ENCODE measurements at places on chromosomes 13 and 19.
A peak's percentile ranks its signal among the peaks of the same experiment; 100 is the strongest.

DNA sequence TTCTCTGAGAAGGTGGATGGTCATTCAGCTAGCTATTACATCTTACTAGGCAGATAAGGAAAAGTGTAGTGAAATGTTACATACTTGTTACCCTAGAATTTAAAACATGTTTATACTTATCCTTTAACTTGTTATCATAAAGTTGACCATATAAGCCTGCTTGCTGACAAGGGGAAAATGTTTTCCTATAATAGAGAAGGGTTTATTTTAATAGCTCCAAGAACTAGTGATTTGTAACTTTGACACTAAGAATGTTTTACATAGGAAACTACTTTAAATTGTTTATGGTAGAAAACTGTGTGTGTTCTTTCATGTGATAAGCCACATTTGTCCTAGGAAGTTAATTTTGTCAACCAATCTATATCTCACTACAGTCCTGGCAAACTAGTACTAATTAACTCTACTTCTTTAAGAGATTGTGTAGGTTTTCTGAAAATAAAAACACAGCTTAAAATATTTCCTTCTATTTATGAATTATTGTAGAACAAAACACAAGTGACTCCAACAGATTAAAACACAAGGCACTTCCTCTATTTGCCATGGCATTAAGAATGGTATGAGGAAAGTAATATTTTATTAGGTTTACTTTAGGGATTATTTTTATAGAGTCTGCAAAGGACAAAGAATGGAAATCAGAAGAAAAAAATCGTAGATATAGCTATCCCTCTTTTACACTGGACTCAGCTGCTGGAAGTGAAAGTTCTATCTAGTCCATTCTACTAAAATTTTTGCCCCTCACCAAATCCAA is 233.3 kb upstream of the NBEA start:
- DNase-seq = no peak

DNA sequence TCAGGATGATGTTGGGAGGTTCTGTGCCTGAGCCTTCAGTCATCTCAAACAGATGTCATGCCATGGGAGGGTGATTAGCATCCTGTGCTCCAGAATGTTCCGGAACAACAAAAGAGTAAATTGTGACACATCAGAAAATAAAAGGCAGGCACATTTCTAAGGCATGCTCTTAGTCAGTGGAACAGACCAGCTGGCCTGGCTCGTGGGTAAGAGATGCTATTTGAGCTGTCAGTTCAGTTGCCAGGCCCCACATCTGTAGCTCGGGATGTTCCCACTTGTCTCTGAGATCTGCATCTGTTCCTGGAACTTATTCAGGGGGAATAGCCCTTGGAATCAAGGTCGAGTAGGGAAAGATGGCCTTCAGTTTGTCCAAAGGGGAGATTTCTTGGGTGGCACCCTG is 26.0 kb downstream of the OLFM4 start:
- no peak for DNase-seq

DNA sequence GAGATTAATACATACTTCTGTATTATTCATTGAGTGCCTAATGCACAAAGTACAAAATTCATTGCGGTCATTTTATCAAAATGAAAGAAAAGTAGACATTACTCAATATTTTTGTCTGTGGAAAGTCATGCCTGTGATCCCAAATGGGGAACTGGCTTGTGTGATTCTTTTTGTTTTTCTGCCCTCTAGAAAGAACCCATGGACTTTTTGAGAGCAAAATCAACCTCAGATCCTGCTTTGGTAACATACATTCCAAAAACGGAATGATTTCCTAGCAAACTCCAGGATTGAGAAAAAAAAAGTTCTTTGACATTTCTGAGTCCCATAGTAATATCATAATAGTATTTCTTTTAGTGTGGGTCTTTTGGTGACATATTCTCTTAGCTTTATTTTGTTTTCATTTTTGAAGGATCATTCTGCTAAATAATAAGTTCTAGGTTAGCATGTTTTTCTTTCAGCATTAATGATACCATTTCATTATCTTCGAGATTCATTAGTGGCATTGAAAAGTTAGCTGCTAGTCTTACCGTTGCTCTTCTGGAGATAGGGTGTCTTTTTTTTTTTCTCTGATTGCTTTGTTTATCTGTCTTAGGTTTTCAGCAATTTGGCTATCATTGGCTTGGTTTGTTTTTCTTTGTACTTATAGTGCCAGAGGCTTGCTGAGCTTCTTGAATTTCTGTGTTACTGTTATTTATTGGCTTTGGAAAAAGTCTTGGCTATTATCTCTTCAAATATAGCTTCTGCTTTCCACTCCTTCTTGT is 102.4 kb upstream of the CSNK1A1L start:
- no peak for DNase-seq

DNA sequence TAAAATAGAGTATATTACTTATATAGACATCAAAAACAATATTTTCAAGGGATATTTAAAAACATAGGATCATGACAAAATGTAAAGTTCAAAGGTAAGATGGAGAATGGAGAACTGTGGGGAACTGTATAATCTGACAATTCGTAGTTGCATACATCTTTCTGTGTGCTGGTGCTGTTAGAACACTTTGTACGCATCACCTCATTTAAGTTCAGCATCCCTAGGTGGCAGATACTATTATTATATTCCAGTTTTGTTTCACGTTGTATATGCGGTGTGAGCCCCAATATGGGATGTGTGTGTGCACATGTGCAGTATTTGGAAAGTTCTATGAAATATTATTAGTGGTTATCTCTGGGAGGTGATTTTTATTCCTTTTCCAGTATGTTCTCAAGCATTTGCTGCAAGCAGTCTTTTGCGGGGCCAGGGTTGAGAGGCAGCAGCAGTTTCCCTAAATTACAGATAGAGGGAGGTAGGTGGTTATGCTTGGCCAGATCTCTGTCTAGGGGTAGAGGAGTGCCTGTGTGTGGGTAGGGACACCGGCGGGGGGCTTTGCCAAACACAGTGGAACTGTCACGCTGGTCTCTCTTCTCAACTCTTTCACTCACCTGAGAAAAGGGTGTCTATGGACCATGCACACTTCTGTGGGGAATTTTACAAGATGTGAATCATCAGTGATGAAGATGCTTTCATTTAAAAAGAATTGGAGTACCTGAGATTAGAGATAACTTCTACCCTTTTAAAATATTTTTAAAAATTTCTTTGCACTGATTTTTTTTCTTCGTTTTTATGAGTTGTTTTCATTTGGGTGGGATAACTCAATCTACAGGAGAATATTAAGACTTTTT is 55.6 kb upstream of the ALOX5AP start:
- peak; percentile 37 for DNase-seq

DNA sequence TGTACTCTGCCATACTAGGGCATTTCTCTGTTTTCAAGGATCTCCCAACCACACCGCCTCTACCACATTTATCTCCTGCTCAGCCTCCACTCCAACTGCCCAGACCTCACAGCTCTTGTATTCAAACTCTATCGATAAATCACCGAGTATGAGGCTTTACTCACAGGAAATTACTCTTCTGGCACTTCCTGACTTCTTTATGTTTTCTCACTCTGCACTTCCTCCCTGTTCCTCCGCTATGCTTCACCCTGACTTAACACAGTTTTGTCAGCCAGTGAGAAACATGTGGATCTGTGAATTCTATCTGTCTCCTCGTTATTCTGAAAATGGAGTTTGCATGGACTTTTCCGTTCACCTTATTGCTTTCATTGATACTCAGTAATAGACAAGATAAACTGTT is 2.6 kb upstream of the CARD8 start:
- no peak for DNase-seq
